ENCODE measurements at places on chromosomes 5 and 9.

DNA sequence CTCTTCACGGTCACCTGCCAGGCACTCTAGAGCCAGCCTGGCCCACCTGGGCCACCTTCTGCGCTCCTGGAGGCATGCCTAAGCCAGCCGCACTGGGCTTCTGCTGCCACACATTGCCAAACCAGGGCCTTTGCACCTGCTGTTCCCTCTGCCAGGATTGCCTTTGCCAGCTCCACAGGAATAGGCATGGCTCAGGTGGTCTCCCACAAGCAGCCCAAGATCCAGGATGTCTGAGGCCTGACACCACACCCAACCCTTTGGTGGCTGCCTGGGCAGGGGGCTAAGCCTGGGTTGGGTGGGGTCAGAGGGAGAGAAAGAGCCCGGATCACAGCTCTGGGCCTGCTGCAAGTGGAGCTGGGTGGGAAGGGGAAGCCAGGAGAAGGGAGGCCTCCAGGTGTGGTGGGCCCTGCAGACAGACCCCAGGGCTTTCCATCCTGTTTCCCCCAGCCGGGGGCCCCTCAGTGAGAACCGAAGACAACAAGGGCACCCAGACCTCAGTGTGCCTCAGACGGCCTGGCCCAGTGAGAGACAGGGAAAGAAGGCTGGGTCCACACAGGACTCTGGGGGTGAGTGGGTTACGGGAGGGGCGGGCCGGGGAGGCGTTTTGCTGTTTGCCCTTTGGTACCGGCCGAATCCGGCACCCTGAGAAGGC is 672 bp upstream of the SUSD3 start:
- no peak for DNase-seq

DNA sequence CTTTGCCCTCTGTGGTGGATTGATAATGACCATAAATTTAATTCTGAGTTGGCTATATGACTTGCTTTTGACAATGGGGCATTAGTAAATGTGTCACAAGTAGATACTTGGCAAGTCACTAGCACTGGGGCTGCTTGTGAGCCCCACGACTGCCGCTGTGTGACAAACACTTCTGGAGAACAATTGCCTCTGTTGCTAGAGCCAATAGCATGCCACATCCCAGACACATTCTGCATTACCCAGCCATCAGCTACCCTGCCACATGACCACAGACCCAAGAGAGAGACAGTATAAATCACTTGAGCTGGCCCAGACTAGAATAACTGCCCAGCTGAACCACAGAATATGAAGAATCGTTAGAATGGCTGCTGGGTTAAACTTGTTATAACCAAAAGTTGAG is 753.2 kb upstream of the DMAC1 start:
- DNase-seq = no peak

GRCh38 chr5:132209901-132210545 is 17.6 kb downstream of the P4HA2 start:
- no peak for DNase-seq

DNA sequence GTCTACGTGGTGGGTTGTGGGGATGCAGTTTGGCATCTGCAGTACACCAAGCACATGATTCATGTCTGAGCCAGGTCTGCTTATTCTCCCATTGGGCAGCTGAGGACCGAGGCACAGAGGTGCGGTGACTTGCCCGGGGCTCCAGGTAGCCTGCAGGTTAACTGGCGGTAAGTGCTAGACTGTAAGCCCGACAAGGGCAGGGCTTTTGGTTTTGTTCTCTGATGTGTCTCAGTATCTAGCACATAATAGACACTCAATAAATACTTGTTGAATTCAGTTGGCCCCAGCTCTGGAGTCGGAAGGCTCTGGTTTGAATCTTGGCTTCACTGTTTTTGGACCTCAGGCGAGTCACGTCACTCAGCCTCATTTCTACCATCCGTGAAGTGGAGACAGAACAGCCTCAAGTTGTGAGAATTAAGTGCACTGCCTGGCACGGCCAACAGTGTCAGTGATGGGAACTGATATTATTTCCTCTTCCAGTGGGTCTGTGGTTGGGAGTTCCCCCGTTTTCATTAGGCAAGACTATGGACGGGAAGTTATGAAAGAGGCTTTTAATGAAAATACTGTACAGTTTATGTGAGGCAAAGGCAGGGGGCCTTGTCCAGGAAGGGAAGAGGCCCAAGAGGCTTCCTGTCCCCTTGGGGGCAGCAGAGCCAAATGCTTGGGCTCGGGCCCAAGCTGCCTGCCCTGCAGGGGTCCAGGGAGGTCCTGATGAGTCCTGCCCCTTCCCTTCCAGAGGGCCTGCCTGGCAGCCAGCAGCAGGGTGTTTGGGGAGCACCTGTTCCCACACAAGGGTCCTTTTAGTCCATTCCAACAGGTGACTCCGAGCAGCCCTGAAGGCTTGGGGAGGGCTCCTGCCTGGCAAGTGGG is 3.3 kb downstream of the PRELID1 start:
- no peak for DNase-seq

DNA sequence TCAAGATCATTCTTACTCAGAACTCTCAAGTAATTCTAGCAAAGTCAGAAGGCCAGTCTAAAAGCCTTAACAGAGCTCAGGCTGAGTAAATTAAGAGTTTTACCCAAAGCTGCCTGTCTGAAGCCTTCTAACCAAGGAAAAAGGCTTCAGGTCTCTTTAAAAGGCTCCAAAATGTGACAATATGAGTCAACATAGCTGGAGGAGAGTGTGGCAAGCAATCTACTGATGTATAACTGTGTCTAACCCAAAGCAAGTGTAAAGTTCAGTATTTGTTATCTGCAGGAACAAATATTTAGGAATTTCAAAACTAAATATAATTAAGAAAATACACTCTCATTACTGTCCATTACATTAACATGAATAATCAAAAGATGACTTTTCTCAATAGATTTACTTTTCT is 11.0 kb downstream of the ZBTB5 start:
- no peak for DNase-seq

DNA sequence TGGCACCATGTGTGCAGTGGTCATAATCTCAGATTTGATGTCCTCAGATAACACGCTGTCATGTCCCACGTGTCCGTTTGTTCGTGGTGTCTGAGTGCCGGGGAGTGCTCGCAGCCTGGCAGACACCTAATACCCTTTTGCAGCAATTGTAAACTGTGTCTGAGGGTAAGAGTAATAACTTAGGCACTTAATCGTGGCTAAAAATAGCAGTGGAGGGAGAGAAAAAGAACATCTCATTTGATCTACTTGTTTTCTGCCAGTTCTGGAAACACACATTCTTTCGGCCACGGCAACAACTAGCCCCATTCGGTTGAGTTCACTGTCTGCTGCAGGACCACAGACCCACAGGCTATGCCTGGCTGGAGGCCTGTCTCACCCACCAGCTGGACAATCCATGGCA is 16.5 kb downstream of the ADCY2 start:
- no peak for DNase-seq

GRCh38 chr5:131745155-131745554 is 51.7 kb downstream of the FNIP1 start:
- no peak for DNase-seq

- no peak for DNase-seq
Measured at GRCh38 chr5:37886242-37886905, 46.5 kb upstream of the GDNF start.

- DNase-seq = no peak
Measured at GRCh38 chr9:27514551-27514950, 9.5 kb upstream of the IFNK start.
